ENCODE measurements at places on chromosomes 5 and 9.

DNA sequence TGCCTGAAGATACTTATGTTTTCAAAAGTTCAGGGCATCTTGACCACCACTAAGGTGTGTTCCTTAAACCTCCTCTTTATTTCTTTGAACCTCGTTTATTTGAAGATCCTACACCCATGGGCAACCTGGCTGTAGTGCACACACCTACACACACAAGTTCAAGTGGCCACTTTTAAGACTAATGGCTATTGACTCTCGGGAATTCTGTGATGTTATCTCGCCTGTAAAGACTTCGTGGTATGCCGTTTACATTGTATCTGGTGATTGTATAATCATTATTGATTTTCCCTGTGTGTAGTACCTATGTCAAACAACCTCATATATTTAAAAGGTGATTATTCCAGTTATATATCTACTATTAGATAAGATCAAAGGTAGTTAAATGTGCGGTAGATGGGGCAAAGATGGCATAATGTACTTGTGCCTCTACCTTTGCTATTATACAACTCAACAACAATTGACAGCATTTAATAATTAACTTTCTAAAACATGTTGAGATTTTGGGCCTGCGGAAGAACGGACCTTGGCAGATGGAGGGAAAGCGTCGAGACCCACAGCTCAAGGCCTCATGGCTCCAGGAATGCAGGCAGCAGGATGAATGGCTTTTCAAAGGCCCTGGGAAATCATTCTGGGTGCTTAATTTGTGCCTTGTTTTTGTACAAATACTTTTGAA, 51.4 kb upstream of the IRX2 start:
- DNase-seq: no peak

- DNase-seq: no peak
These were observed 706.7 kb upstream of the PTPRD start for GRCh38 chr9:11319538-11319937.

DNA sequence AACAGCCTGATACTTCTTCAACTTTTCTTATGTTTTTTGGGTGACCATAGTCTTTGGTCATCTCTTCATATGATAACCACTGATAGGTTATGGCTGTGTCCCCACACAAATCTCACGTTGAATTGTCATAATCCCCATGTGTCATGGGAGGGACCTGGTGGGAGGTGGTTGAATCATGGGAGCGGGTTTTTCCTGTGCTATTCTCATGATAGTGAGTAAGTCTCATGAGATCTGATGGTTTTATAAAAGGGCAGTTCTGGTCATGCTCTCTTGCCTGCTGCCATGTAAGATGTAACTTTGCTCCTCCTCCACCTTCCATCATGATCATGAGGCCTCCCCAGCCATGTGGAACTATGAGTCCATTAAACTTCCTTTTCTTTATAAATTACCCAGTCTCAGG, 8.7 kb downstream of the RHOBTB3 start:
- DNase-seq: no peak

- DNase-seq: no peak
These were observed 15.0 kb upstream of the POU5F2 start for GRCh38 chr5:93756372-93756771.

GRCh38 chr9:82582693-82583092, 480.2 kb downstream of the RASEF start:
- DNase-seq: no peak

- DNase-seq: no peak
These were observed 76.4 kb downstream of the SNX24 start for GRCh38 chr5:122921826-122922225.

GRCh38 chr9:121650217-121651007, 1.0 kb upstream of the DAB2IP start:
- no peak for DNase-seq

DNA sequence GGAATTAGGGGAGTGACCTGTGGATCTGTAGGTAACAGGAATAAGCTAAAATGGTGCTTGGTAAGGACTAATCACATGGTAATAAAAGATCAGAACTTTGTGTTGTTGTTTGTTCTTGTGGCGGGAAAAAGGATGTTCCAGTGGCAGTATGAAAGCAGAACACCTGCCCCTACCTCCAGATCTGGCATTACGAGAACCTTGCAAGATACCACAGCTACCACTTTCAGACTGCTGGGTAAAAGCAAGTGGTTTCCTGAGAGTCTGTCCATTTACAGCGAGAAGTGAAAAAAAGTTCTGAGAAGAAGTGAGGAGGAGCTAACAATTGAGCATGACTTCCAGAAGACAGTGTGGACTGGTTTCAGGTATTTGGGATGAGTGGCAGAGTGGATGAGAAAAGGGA, 252.5 kb downstream of the TLE4 start:
- DNase-seq: no peak

DNA sequence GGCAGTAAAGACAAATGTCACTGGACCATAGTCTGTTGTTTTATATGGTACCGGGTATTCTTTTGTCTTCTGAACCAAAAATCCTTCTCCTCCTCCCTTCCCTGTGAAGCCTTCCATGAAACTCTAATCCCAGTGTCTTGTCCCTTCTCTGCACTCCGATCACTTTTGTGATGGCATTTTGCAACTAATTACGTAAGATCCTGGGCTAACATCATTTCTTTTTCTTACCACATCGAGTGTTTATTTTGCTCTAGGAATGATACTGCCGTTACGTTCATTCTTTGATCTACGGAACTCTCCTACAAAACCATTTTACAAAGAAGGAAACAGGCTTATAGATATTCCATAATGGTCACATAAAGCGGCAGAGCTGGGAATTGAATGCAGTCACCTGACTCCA, 33.7 kb downstream of the SNX18 start:
- DNase-seq: no peak

GRCh38 chr5:145811834-145812625, 23.1 kb downstream of the PRELID2 start:
- peak; percentile 59 for DNase-seq

DNA sequence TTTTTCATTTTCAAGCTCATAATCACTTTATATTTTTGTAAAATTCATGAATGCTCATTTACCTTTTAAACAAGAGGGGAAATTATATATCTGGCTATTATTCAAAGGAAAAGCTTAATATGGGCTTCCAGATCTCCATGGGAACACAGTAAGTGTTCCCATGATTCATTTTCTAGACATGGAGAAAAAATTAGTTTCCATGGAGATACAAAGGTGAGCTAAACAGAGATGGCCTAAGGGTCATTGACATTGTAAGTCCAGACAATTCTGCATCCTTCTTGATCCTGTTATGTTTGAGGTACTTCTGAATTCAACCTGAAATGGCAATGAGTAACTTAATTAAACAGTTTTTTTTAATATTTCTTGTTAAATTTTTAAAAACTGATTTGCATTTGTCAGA, 341.4 kb upstream of the PRR16 start:
- DNase-seq: no peak

DNA sequence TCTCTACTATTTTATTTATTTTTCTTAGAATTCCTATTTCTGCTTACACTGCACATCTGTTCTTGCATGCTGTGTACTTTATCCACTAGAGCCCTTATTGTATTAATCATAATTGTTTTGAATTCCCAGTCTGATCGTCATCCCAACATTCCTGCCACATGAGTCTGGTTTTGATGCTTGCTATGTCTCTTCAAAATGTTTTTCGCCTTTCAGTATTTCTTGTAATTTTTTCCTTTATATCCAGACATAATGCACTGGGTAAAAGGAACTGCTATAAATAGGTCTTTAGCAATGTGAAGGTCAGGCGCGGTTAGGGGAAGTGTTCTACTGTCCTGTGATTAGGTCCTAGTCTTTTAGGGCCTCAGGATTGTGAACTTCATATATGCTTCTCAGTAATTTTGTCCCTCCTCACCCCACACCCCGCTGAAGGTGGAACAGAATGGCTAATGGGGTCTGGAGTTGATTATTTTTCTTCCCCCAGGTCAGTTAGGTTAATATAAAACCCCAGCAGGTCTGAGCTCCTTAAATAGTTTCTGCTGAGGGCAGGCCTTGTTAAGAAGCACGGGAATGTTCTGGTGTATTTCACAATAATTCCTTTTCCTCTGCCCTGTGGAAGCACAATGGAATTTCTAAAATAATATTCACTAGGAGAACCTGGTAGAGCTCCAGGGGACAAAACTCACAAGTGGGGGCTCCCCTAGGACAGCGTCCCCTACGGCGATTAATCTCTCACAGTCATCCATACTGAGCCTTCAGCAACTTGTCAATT, 146.6 kb upstream of the TUT7 start:
- peak; percentile 62 for DNase-seq

All from AG20443 (cell line).